Nephron progenitor cell (in vitro differentiated cells): ENCODE measurements at places on chromosomes 7 and 10.

- no peak for DNase-seq
Observed at GRCh38 chr10:93379731-93380575, 102.2 kb downstream of the MYOF start.

- no peak for DNase-seq
Observed at GRCh38 chr10:2744547-2745200, 322.7 kb upstream of the PFKP start.

- DNase-seq = no peak
Observed at GRCh38 chr7:114309729-114310128, 104.9 kb upstream of the FOXP2 start.

DNA sequence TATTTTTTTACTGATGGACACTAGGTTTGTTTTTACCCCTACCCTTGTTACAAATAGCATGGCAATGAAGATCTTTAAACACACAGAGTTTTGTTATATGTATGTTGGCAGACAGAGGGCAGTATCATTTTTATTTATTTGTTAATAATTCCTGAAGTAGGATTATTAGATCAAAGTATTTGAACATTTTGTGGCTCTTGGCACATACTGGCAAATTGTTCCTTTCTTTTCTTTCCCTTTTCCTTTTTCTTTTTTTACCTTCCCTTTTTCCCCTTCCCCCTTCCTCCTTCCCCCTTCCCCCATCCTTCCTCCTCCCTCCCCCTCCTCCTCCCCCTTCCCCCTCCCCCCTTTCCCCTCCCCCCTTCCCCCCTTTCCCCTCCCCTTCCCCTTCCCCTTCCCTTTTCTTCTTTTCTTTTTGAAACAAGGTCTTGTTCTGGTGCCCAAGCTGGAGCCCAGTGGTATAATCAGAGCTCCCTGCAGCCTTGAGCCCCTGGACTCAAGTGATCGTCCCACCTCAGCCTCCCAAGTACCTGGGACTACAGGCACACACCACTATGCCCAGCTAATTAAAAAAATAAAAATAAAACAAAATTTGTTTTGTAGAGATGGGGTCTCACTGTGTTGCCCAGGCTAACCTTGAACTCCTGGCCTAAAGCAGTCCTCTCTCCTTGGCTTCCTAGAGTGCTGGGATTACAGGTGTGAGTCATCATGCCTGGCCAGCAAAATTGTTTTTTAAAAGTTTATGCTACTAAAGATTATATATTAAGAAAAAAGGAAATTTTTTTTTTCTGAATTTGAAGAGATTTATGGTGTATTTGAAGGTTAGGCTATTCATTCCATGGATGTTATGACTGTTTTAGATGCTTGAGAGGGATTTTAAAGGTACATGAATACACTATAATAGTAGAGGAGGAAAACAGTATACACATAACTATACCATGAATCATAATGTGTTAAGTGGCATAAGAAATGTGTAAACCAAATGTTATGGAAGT, 39.3 kb downstream of the SEPTIN7 start:
- DNase-seq = no peak

DNA sequence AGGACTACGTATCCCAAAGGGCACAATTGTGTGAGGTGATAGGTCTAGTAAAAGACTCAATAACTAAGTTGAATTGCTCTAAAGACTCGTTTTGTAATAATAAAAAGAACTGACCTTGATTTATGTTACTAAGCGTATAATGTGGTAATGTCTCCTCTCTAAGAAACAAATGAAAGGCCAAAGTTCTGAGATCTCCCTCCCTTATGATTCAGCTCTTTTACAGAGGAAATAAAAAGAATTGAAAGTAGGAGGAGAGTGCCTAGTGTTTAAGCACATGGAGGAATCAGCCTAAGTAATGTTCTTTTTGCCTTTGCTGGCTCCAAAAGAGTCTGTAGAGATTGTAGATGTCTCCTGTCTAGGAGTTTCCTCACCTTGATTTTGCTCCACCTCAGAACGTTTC, 98.0 kb downstream of the ARL4A start:
- DNase-seq = no peak

DNA sequence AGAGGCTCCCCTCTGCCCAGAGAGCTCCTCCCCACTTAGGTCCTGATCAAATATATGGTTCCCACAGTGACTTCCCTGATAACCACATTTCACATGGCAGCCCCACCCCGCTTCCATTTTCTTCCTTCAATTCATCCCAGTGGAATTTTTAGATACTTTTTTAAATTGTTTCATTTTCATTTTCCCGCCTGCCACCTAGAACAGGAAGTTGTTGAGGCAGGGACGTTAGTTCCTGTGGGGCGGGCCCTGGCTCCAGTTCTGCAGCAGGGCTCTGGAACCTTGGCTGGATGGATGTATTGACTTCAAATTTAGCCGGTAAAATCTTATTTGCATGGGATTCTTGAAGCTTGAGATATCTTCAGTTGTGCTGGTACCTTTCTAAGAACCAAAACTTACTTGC, 226.6 kb downstream of the PAXIP1 start:
- DNase-seq = no peak

DNA sequence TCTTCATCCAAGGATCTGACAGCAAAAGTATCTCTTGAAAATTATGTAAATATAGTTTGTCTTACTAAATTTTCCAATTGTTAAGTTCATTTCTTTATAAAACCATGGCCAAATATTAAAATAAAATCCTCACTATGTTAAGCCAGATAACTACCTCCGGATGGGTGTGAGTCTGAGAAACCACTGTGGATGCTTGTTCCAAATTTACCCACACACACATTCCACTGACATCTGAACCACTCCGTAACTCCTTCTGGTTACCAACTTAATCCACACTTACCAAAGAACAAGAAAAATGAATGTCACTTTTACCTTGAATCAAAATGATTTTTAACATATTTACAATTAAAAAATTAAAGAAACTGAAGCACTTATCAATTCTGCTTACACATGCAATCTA, 19.7 kb downstream of the CYTH3 start:
- DNase-seq = no peak

GRCh38 chr7:84060760-84061261, 133.8 kb downstream of the SEMA3A start:
- no peak for DNase-seq

DNA sequence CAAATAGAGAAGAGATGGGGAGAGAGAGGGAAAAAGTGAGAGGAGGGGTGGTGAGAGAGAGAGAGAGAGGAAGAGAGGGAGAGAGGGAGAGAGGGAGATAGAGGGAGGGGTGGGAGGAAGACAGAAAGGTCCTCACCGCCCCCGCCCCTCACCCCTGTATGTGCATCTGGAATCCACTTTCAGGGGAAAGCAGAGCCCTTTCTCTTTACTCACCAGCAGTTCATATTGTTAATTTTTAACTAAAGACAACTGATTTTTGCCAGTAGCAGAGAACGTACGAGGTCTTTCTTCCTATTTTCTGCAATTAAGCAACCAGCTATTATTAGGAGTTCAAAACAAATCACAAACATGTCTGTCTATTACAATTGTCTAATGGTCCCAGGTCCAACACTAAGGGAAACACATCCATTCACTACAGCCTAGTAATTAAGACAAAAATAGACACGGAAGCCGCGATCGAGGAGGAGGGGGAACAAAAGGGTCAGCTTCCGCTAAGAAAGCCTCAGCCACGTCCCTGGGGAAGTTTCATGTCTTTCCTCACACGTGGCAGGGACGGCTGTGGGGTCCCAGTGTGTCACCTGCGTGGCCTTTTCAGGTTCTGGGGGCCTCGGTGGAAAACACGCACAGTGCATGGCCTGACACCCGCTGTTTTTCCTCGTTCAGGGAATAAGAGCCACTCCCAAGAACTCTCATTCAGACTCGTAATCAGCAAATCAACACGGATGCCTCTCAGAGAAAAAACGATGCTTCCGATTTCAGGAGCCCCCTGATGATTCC, 572.0 kb downstream of the PTPRN2 start:
- no peak for DNase-seq

- DNase-seq = no peak
Observed at GRCh38 chr7:88111954-88112471, 107.8 kb downstream of the SRI start.

DNA sequence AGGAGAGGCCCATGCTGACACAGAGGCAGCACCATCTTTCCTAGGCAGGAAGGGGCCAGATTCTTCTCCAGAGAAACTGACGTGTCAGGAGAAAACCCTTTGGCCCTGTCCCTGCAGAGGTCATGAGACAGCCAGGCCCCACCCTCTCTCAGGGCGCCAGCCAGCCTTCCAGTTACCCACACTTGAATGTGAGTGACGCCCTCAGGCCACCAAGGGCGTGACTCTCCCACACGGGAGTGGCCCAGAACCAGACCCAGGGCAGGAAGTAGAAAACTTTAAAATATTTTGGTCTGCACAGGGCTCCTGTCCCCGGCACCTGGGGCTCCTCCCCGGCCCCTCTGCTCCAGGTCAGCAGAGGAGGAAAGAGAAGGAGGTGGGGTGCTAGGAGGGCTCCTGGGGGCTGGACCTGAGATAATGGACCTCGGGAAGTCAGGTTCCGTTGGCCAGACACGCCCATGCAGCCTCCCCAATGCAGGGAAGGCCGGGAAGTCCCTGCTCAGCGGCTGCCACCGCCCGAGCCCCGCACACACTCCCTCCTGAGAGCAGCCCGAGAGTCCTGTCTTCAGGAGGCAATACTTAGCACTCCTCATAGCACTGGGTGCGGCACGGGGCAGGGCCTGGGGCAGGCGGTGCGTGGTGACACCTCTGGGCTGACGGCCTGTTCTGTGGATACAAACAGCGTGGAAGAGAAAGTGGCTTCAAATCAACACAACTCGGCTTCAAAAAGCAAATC, 67.0 kb upstream of the CFAP46 start:
- no peak for DNase-seq

DNA sequence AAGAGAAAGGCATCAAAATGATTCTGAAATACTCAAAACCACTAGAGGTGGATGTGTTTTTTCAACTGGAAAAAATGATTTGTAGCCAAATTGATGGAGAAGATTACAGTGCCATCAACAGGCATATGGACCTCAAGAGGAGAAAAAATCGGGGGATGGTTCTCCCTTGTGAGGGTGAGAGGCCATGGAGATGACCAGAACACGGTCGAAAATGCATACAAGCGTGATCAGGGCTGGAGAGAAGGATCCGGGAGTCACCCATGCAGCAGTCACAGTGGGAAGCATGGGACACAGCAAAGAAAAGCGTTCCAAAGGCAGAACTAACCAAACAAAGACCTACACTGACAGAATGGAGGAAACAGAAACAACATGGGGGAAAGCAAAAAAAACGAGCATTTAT, 80.3 kb downstream of the SLC37A3 start:
- no peak for DNase-seq

- no peak for DNase-seq
Observed at GRCh38 chr7:106151459-106152312, 39.6 kb upstream of the SYPL1 start.

- no peak for DNase-seq
Observed at GRCh38 chr10:110058212-110058611, 50.4 kb downstream of the ADD3 start.

GRCh38 chr7:157501581-157501980, 164.8 kb downstream of the DNAJB6 start:
- no peak for DNase-seq

DNA sequence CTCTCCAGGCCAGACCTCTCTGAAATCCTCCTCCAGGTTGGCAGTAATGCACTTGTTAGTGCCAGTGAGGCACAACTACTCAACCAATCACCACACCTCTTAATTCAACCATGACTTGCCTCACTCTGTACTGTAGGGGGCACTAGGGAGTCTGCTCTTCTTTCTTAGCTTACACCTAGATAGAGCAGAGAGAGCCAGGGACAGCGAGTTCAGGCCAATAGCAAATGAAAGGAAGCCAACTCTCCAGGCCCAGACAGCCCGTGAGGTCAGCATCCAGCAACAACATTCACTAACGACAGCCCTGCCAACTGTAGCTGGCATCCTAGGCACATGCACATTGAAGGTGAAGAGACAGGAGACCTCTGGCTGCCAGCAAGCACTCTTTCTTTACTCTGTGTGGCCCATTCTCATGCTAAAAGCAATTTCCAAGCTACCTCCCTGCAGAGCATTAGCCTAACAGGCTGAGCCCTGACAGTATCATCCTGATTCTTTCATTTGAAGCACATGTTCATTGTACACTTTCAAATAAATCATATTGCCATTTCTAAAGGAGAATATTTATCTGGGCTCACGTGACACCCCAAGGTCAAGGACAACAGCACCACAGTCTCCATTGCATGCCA, 136.3 kb downstream of the DPY19L1 start:
- DNase-seq = no peak

GRCh38 chr7:116367171-116367813, 132.2 kb upstream of the CAV2 start:
- DNase-seq = no peak

- DNase-seq = no peak
Observed at GRCh38 chr7:66247380-66248078, 42.4 kb downstream of the TPST1 start.

- DNase-seq = no peak
Observed at GRCh38 chr10:97517778-97518300, 19.1 kb downstream of the UBTD1 start.
